ENCODE measurements at places on chromosomes 6 and 20.
A peak's percentile ranks its signal among the peaks of the same experiment; 100 is the strongest.

DNA sequence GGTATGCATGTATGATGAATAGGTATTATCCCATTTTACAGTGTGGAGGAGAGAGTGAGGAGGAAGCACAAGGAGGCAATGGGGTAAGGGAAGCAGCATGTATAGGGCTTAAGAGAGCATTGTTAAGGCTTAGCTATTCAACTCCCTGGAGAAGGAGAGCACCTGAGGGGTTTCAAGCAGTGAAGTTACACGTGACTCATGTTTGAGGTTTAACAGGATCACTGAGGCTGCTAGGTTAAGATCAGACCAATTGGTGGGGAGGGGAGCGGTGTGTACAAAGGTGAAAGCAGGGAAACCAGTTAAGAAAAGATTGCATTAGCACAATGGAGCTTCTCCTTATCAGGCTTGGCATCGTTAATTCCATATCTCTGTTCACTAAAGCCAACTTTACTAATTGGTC is 64.4 kb upstream of the NHSL1 start:
- DNase-seq = no peak

DNA sequence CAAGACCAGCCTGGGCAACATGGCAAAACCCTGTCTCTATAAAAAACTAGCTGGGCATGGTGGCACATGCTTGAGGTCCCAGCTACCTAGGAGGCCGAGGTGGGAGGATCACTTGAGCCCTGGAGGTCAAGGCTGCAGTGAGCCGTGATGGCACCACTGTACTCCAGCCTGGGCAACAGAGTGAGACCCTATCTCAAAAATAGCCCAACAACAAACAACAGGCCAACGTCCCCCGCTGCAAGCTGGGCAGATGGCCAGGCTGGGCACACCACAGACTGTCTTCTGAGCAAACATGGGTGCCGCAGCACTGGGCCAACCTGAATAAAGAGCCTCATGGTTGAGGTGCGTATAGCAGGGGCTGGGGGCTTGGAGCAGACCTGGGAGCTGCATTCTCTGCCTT is 46.6 kb upstream of the SRF start:
- no peak for DNase-seq

GRCh38 chr6:126784161-126784790 is 334.2 kb upstream of the RSPO3 start:
- DNase-seq = no peak

DNA sequence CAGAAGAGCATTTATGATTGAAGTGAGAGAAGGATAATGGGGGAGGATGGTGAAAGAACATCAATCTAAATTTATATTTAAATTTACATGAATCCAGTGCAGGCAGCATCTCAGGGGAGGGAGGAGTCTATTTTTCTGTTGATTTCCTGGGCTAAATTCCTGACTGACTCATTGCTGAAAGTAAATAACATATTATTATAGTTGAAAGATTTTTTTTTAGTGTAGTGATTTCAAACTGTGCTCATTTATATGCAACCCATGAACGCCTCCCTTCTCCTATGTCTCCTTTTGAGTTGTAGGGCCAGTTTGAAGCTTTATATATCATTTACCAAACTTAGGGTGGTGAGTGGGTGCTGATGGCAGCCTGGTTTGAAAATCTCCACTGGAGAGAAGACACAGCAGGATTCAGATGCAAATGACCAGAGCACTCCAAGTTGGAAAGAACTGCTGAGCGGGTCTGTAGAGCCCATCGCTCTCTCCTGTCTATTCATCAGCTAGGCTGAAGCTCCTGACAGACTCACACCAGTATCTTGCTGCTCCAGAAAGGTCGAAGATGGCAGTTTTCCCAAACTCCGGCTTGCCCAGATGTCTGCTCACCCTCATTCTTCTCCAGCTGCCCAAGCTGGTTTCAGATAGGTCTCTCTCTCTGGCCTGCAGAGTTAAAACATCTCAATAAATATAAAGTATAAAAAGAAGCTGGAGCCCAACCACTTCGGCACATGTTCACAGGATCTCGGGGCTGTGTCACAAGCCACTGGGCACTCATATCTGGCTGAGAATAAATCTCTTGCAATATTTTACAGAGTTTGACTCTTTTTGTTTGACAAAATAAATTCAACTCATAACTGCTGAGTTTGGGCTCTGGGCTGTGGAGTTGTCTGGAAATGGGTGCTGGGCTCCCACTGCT is 18.3 kb downstream of the BTN2A1 start:
- peak; percentile 30 for DNase-seq

DNA sequence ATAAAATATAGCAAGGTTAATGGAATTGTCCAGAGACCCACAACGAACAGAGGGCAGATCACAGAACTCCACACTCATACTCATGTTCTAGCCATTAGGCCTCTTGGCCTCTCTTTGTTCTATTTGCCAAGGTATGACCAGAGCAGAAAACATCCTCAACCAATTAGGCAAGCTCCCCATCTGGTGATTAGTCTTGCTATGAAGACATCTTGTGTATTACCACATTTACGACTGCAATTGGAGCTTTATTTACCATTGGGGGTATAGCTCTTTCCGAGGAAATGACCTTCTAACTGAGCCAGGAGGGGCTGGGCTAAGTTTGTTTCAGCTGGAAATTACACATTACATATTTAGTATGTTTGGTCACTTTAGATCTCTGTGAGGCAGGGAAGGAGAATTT is 593.9 kb downstream of the CD109 start:
- peak; percentile 51 for DNase-seq

DNA sequence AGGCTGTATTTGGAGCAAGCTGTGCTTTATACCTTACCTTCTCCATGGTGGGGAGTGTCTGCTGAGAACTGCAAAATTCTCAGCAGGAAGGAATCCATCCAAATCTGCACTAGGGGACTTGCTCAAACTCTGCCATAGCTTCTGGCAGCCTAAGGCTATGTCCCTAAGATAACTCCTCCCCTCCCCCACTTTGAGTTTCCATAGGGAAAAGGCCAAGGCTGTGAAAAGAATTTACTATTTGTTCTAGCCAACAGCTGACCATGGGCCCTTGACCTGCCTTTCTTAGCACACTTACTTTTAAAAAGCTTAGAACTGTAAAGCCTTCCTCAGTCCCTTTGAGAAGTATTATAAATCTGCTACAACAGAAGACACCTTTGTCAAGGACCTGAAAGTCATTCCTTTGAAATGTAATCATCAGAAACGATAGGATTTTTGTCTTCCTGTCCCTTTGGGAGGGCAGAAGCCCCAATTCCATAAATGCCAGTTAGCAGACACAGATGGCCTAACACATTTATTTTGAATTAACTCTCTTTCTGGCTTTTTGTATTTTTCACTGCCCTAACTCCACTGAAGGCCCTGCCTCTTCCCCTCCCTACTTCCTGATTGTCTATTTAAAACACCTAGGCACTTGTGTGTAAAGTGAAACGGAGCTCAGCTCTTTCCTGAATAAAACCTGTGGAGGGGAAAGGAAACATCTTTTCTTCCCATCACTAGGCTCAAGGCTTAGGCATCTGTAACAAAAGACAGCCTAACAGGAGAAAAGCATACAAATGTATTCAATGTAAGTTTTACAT is 157.1 kb downstream of the AKAP7 start:
- peak; percentile 17 for DNase-seq

GRCh38 chr6:5036269-5036668 is 32.4 kb upstream of the RPP40 start:
- no peak for DNase-seq

DNA sequence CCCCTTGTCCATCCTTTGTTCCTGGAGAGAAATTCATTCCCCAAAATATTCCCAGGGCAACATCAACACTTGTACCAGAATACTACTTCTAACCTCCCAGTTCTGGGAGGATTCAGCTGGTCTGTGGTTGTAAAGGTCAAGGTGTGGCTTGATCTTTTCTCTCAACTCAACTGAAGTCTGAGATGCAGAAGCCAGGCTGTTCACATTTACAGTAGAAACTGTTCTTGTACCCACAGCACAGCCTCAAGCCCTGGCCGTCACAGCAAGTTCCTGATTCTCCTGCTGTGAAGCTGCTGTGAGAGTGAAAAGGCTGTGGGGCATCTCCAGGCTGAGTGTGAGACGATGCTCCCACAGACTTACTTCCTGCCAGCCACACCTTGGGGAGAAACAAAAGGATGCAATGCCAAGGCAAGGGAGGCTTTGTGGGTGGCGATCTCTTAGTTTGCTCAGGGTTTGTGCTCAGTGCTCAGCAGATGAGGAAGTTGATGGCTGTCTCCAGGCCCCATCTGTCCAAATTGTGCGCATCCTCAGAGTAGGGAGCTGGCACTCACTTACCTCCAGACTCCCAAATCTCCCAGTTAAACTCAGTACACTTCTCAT is 143.9 kb upstream of the FOXA2 start:
- DNase-seq = no peak
